ENCODE measurements at places on chromosomes 7 and 10.

- peak; percentile 20 for DNase-seq
Measured at GRCh38 chr10:34758447-34758996, 56.6 kb downstream of the PARD3 start.

GRCh38 chr7:16260236-16260728, 161.1 kb downstream of the CRPPA start:
- DNase-seq: no peak

- no peak for DNase-seq
Measured at GRCh38 chr7:131385039-131385605, 57.4 kb downstream of the MKLN1 start.

GRCh38 chr7:133065301-133065700, 16.6 kb downstream of the CHCHD3 start:
- DNase-seq: no peak

DNA sequence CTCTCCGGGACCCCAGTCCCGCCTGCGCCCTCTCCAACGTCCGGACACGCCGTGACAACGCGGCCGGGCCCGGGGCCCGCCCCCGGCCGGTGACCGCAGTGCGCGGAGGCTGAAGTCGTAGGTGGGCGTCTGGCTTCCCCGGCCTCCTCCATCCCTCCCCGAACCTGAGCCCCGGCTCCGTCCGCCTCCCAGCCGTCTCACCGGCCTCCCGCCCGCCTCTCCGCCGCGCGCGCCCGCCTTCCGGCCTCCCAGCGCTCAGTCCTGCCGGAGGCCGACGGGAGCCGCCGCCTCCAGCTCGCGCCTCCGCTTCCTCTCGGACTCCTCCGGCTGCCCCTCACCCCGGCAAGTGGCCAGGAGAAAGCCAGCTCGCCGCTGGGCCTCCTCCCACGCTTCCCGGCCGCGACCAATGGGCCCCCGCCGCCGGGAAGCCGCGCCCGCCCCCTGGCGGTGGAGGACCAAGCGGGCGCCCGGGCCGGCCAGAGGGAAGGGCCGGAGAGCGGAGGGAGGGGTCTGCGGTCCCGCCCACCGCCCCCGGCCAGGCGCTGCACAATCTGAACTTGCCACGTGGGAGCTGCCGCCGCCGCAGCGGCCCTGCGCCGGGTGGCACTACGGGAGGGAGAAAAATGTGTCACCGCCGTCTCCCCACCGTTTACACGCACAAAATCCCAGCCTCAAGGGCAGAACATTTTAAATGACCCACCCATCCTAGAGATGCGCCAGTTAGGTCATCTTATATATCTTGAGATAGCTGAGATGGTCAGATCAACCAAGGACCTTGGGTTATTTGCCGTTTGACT, at the start of gene FAM3C:
Gene FAM3C, minus strand, starts transcription at position 348 of the 797 bp plus-strand sequence. CDS start 13,339 bp downstream, outside the sequence.
- peak; percentile 79 for DNase-seq

DNA sequence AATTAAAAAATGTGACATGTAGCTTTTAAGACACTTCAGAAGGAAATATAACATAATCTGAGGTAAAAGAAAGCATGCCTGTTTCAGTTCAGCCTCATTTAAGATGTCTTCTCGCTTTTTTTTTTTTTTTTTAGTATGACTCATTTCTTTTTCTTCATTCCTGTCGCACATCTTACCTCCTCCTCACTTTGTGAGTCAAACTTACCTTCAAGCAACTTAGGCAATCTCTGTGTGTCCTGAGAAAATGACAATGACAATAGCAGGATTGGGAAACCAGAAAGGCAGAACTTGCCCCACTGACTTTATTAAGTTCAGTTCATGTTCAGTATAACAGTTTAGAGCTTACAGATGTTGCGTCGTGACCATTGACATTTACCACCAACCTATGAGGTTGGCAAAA, 7.7 kb downstream of the PTN start:
- no peak for DNase-seq

DNA sequence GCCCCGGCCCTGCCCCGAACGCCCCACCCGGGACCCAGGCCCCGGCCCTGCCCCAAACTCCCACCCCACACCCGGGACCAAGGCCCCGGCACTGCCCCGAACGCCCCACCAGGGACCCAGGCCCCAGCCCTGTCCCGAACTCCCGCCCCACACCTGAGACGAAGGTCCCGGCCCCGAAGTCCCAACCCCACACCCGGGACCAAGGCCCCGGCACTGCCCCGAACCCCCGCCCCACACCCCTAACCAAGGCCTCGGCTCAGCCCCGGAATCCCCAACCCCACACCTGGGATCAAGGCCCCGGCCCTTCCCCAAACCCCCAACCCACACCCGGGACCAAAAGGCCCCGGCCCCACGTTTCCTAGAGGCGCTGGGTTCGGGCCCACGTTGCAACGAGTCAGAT, 1.1 kb upstream of the LARP4B start:
- DNase-seq: no peak

- no peak for DNase-seq
Measured at GRCh38 chr10:30828164-30828563, 198.6 kb upstream of the LYZL2 start.

GRCh38 chr7:16711730-16712129, 41.8 kb upstream of the TSPAN13 start:
- DNase-seq: no peak

GRCh38 chr7:107891636-107892366, 818 bp downstream of the DLD start:
- no peak for DNase-seq

All from T1000 (cell line).